Thoracic aorta (tissue), 2 donors: ENCODE measurements at places on chromosomes 6 and 20. TPM values are rescaled to one million over a fixed set of nuclear protein-coding genes. Genes with fewer than 3 reads are reported as not detected.

GRCh38 chr20:15921930-15922329 lies 651.3 kb downstream of the KIF16B start:
- H3K36me3 ChIP-seq, result no peaks in the 10 kb centered on the region
- H3K4me1 ChIP-seq, result peaks cover 13% of the 10 kb centered on the region
- no peak for DNase-seq
- H3K4me3 ChIP-seq, result no peak overlapping the region

- H3K4me3 ChIP-seq, result no peak overlapping the region
- H3K27me3 ChIP-seq, result no peaks in the 10 kb centered on the region
- DNase-seq, result no peak
- H3K27ac ChIP-seq, result no peak overlapping the region
- H3K4me1 ChIP-seq, result peaks cover 7% of the 10 kb centered on the region
Measured at GRCh38 chr6:112021691-112022310, 32.1 kb upstream of the CCN6 start.

CUL7 gene
- 14.8 TPM for total RNA-seq

HLA-DMB gene
- total RNA-seq, result 34.4 TPM

DNA sequence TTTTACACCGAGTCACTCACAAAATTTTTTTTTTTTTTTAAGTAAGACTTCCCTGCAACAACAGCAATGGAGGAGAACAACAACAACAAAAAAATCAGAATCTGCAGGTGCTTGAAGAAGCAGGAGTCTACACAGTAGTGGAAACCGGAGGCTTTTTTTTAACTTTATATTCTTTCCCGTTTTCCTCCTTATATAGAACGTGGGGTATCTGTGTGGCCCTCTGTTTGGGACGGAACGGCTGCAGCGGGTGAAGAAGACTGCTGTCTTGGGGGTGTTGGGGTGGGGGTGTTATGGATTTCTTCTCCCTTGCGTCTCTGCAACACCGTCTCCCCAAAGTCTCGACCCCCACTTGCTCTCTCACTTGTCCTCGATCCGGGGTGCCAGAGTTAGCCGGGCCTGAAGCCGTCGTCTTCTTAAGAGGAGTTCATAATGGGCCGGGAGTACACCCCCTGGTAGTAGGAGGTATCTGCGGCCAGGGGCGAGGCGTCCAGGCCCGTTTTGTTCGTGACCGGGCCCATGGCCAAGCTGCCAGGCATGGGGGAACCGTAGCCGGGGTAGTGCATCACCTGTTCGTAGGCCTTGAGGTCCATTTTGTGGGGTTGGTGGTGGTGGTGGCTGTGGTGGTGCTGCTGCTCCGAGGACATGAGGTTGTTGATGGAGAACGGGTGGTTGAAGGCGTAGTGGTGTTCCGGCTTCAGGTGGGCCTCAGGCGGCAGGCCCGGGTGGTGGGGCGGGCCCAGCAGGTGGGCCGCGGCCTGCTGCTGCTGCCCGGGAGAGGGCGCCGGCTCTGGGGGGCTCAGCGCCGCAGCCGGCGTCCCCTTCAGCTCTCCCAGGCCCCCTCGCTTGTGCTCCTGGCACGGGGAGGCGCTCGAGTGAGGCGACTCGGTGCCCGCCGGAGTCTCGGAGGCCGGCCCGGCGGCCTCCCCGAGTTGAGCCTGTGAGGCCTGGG lies 2.7 kb downstream of the FOXA2 start:
- DNase-seq, result no peak
- H3K4me1 ChIP-seq, result peaks cover 45% of the 10 kb centered on the region
- no peaks in the 10 kb centered on the region for H3K36me3 ChIP-seq

SIRPG gene
- not detected for total RNA-seq

FLRT3 gene
- not detected for total RNA-seq

GRCh38 chr6:157054531-157054979 lies 268.8 kb downstream of the TMEM242 start:
- no peak overlapping the region for H3K4me3 ChIP-seq
- H3K27me3 ChIP-seq, result no peaks in the 10 kb centered on the region
- H3K4me1 ChIP-seq, result no peaks in the 10 kb centered on the region
- DNase-seq, result no peak

PDE7B gene
- total RNA-seq, result 2.6 TPM

- H3K36me3 ChIP-seq, result no peaks in the 10 kb centered on the region
- DNase-seq, result no peak
- peak overlapping the region; percentile 91 for H3K4me3 ChIP-seq
- peaks cover 27% of the 10 kb centered on the region for H3K4me1 ChIP-seq
Measured at GRCh38 chr20:47503685-47504084, 2.0 kb downstream of the NCOA3 start.

BCAS4 gene
- 7.7 TPM for total RNA-seq

CLVS2 gene
- not detected for total RNA-seq

DNA sequence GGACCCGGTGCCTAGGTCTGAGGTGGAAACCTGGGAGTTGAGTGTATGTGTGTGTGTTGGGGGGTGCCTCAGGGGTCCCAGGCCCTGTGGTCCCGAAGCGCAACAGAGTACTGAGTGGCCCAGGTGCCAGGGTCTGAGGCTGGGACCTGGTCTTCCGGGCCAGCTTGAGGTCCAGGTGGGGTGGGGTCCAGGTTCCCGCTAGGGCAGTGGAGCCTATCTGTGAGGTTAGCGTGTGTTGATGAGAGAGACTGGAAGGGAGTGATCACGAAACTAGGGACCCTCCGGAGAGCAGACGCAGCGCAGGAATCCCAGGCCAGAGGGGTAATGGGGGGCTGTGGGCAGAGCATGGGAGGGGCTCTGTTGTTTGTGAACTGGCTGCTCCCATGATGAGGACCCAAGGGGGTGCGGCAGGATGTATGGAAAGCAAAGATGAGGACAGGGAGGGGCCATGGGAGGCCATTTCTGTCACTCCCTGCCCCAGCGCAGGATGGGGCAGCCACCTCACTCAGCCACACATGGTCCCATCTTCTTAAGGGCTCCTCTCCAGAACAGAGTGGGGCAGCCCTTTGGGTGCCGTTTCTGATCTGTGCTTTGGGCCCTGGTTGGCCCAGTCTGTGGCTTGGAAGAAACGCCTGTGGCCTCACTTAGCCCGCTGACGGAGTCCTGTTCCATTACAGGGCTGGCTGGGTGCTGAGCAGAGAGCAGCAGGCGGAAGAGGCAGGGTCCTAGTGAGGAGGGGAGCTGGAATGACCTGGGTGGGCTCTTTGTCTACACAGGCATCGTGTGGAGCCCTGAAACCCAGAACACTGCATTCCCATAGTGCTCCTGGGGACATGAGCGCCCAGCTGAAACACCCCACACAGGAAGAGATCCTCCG lies 872 bp downstream of the HSPA12B start:
- H3K27me3 ChIP-seq, result no peaks in the 10 kb centered on the region
- H3K4me1 ChIP-seq, result no peaks in the 10 kb centered on the region
- H3K4me3 ChIP-seq, result peak overlapping the region; percentile 52
- DNase-seq, result no peak

- no peak for DNase-seq
- H3K36me3 ChIP-seq, result no peaks in the 10 kb centered on the region
- no peak overlapping the region for H3K4me3 ChIP-seq
- H3K4me1 ChIP-seq, result no peaks in the 10 kb centered on the region
- no peaks in the 10 kb centered on the region for H3K27me3 ChIP-seq
Measured at GRCh38 chr6:37024656-37025337, 19.3 kb downstream of the FGD2 start.

DNA sequence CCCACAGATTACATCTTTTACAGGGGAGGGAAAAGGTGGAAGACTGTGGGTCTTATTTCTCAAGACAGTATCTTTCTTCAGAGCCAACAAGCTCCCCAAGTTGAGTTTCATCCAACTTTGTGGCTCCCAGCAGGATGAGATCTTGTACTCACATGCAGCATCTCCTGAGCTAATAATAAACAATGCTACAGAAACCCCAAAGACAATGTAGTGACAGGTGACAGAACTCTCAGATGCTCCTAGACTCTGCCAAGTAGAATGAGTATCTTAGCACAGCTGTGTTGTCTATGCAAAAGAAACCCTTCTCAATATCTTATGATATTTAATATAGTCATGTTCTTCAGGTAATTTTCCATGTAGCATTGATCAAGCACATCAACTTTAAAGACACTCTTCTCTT lies 90.0 kb downstream of the TBX18 start:
- no peaks in the 10 kb centered on the region for H3K36me3 ChIP-seq
- no peak overlapping the region for H3K27ac ChIP-seq
- no peaks in the 10 kb centered on the region for H3K27me3 ChIP-seq
- no peak overlapping the region for H3K4me3 ChIP-seq
- no peaks in the 10 kb centered on the region for H3K4me1 ChIP-seq

FAM83B gene
- total RNA-seq, result not detected
